Activated naive CD8-positive, alpha-beta T cell treated with anti-CD3 and anti-CD28 coated beads, Interleukin-2, amount 10 ng/mL, durations not matched to agents 7 days and 5 days (primary cell): ENCODE measurements at places on chromosomes 5 and 9. TPM values are rescaled to one million over a fixed set of nuclear protein-coding genes. Genes with fewer than 3 reads are reported as not detected.

DNA sequence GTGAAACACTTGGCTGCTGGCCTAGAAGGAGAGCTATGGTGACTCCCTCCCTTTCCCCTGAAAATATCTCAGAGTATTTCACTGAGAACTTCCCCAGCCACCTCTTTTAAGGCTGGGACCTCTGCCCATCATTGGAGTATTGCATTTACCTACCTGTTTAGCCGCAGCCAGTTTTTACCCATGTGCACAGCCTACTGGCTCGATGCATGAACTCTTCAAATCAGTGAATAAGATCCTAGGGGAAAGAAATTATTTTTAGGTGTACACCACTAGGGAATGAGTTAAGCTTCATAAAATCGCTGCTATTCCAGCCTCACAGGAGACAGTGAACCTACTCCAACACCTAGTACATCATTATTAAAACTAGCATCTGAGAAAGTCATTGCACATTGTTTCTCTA, 16.8 kb upstream of the FAM174A start:
- no peak for DNase-seq

DNA sequence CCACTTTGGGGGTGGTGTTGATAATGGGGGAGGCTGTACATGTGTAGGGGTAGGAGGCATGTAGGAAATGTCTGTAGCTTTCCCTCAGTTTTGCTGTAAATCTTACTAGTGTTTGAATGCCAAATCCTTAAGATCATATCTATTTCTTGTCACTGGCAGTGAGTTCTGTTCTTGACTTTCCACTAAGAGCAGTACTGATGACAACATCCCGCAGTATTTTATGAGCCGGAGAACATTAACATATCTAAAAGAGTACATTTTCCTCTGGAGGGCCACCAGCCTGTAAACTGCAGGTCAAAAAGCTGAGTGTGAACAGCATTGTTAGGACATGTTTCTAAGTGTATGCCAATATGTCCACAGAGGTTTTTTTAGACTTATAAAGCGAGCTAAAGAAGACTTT, 2.5 kb upstream of the HSPB3 start:
- no peak for DNase-seq

NTRK2 gene
- not detected for total RNA-seq

DNA sequence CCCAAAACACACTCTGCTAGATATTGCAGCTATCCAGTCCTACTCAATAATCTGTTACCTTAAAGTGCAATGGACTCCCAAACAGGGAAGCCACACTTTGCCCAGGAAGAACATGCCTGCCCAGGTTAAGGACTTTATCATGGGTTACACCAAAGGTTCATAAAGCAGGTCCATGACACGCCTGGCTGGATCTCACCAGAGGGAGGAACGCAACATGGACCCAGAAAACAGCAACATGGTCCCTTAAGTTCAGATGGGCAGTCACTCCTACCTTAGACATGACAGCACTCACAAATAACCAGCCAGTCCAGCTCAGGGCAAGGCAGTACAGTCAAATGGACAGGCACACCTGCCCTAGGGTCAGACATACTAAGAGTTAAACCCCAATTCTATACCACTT, 3.8 kb downstream of the P4HA2 start:
- DNase-seq: no peak
